ENCODE measurements at places on chromosomes 2 and 18.

- no peak for DNase-seq
Measured at GRCh38 chr2:172357442-172357841, 69.9 kb upstream of the ITGA6 start.

DNA sequence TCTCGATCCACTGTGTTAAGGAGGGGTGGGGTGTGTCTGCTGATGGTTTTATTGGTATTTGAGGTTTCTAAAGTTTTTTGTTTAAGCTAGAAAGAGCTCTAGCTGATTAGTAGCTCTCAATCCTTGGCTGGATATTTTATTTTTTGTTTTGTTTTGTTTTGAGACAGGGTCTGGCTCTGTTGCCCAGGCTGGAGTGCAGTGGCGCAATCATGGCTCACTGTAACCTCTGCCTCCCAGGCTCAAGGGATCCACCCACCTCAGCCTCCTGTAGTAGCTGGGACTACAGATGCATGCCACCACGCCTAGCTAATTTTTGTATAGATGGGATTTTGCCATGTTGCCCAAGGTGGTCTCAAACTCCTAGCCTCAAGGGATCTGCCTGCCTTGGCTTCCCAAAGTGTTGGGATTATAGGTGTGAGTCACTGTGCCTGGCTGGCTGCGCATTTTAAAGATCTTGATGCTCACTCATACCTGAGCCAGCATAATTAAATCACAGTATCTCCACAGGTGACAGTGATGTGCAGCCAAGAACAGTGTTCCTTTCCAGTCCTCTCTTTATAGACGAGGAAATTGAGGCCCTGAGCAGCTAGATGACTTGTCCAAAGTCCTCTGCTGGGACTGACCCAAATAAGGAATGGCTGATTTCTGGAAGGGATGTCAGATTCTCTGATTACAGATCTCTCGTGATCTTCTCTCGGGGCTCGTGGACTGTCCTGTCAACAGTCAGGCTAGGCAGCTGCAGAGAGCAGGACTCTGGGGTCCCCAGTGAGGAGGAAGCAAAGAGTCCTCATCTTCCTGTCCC lies 44.5 kb downstream of the SPTBN1 start:
- no peak for DNase-seq

DNA sequence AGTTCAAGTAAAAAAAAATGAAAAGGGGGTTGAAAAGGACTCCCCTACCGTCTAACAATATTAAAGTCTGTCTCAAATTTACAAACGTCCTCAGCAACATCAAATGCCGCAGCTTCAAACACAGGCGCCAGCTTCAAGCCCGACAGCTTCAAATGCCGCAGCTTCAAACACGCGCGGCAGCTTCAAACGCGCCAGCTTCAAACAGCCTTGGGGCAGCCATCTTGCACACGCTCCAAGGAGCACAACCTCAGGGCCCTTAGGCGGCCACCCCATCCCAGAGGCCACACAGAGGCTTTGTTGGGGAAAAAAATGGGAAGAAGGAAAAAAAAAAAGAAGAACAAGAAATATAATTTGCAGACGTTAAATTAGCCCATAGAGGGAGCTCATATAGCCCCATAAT lies 244.4 kb upstream of the VRK2 start:
- DNase-seq, result no peak

- no peak for DNase-seq
Measured at GRCh38 chr2:173452416-173452815, 97.7 kb downstream of the CDCA7 start.

DNA sequence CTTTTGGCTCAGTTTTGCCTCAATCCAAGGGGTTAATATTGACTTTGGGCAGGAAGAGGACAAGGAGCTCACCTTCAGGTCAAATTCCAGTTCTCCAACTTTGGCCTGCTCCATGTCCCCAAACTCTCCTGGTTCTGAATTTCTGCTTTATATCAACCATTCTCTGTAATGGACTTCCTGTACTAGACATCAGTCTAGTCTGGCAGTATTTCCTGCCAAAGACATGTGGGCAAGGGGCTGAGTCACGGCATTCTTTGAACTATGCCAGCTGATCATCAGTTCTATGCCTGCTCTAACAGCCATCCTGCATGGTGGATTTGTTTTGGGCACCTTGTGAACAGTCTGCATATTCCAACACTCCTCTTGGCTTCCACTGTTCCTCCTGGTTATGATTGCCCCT lies 199.4 kb downstream of the ZEB2 start:
- DNase-seq, result no peak

GRCh38 chr2:125730921-125731320 lies 925.0 kb upstream of the GYPC start:
- DNase-seq, result no peak

DNA sequence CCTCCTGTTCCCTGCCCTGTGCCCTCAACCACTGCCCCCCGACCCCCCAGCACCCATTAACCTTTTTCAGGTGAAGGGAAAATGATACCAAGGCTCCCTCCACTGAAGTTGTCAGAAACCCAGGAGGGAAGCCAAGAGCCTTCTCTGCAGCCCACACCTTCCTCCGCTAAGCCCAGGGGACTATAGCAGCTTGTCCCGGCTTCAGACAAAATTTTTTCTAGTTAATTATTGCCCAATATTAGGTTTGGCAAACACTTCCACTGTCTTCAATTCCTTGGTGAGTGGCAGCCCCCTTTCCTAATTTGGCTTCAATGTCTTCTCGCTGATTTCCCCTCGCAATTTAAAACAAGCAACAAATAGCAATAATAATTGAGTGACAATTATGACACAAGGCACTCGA lies 23.9 kb downstream of the RFX8 start:
- no peak for DNase-seq

DNA sequence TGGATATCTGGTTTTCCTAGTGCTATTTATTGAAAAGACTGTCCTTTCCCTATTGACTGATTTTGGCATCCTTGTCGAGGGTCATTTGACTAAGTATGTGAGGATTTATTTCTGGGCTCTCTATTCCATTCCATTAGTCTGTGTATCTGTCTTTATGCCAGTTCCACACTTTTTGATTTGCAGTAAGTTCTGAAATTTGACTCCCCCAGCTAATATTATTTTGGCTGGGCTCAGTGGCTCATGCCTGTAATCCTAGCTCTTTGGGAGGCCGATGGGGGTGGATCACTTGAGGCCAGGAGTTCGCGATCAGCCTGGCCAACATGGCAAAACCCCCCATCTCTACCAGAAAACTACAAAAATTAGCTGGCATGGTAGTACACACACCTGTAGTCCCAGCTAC lies 46.8 kb upstream of the GAREM2 start:
- DNase-seq, result no peak

GRCh38 chr18:77061281-77061945 lies 71.2 kb downstream of the MBP start:
- no peak for DNase-seq
